ENCODE measurements at places on chromosomes 13 and 19. TPM values are rescaled to one million over a fixed set of nuclear protein-coding genes. Genes with fewer than 3 reads are reported as not detected.
A peak's percentile ranks its signal among the peaks of the same experiment; 100 is the strongest.

PIN1 gene
- 74.2 TPM for total RNA-seq

GRCh38 chr13:78603240-78603957, at the start of gene POU4F1:
POU4F1 (minus strand) TSS chr13:78603552; CDS start chr13:78603326, 226 bp downstream.
- peak within 1 kb of the TSS; percentile 67 for H3K4me3 ChIP-seq
- no peaks in the 10 kb centered on the region for H3K36me3 ChIP-seq
- H3K27ac ChIP-seq = no peak within 1 kb of the TSS
- DNase-seq = peak; percentile 90

DNA sequence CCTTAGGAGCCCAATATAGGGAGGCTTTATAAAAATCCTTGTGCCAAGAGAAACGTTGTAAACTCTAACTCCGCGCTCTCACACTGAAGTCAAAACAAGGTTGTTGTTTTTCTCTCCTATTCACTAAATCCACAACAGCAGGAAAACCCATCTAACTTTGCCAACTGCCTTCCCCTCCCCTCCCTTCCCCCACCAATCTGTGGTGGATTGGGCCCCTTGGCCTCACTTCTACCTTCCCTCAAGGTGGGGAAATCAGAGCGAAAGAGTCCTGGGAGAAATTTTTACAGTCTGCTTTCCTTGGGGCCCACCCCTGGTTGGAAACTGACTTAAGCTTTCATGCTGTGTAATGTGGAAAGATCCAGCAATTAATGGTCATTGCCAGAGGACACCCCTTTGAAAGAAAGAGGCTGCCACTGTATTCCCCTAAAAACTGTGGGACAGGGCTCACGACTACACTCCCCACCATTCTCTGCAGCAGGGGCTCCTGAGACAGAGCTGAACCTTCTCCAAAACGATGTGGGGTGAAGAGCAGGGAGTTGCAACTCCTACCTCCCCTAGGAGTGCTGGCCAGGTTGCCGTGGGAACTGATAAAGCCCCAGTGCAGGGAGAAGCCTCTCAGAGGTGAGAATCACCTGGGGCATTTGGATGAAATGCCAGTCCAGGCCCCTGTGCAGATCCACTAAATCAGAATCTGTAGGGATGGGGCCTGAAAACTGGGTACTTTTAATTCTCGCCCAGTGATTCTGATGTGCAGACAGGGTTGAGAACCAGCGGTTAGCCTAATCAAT, 1.1 kb downstream of the DHRS12 start:
- H3K4me1 ChIP-seq = peaks cover 51% of the 10 kb centered on the region
- peak overlapping the region; percentile 87 for H3K4me3 ChIP-seq
- H3K27me3 ChIP-seq = no peaks in the 10 kb centered on the region
- peak overlapping the region; percentile 99 for H3K27ac ChIP-seq
- DNase-seq = no peak
- peaks cover 6% of the 10 kb centered on the region for H3K36me3 ChIP-seq

GRCh38 chr19:16143399-16144215, at the start of gene HSH2D:
HSH2D (plus strand) TSS chr19:16143685; CDS start chr19:16148751, 5,066 bp downstream.
- H3K27me3 ChIP-seq = no peaks in the 10 kb centered on the region
- peaks cover 24% of the 10 kb centered on the region for H3K4me1 ChIP-seq
- H3K36me3 ChIP-seq = peaks cover 7% of the 10 kb centered on the region
- peak within 1 kb of the TSS; percentile 94 for H3K4me3 ChIP-seq
- H3K27ac ChIP-seq = peak within 1 kb of the TSS; percentile 93
- peak; percentile 91 for DNase-seq

- H3K27me3 ChIP-seq = peaks cover 8% of the 10 kb centered on the region
- DNase-seq = no peak
- peak overlapping the region; percentile 93 for H3K4me3 ChIP-seq
- peaks cover 28% of the 10 kb centered on the region for H3K4me1 ChIP-seq
- H3K27ac ChIP-seq = no peak overlapping the region
Measured at GRCh38 chr13:76887076-76887563, 915 bp upstream of the KCTD12 start.

GRCh38 chr19:17570791-17571190, 15.3 kb downstream of the COLGALT1 start:
- DNase-seq = no peak
- peaks cover 46% of the 10 kb centered on the region for H3K36me3 ChIP-seq
- no peaks in the 10 kb centered on the region for H3K27me3 ChIP-seq
- no peak overlapping the region for H3K27ac ChIP-seq
- H3K4me1 ChIP-seq = no peaks in the 10 kb centered on the region

DNA sequence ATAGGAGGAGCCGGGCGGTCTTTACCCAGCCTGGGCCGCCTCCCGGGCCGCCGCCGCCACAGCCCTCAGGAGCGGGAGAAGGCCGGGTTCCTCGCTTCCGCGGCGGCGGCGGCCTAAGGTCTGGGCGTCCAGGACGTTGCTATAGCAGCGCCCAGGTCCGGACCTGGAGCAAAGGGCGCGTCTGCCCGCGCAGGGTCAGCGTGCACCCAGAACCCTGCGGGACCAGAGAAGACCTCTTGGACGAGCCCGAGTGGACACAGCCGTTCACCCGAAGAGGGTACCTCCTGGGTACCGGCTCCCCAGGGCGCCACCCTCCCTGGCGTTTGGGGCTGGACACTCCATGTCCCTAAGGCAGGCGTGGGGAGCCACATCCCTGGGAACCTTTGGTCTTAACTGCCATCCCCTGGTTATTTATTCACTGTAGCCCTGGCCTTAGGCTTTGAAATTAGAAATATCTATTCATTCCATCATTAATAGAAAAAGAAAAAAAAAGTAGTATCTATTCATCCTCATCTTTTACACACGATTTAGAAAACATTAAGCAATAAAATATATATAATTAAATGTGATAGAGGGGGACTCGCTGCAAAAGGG, 2.4 kb downstream of the DZIP1 start:
- no peak overlapping the region for H3K4me3 ChIP-seq
- peaks cover 33% of the 10 kb centered on the region for H3K27me3 ChIP-seq
- peaks cover 6% of the 10 kb centered on the region for H3K4me1 ChIP-seq
- no peaks in the 10 kb centered on the region for H3K36me3 ChIP-seq

- H3K27me3 ChIP-seq = peaks cover 30% of the 10 kb centered on the region
Measured at GRCh38 chr19:5392486-5392885, 51.9 kb upstream of the PTPRS start.
